ENCODE measurements at places on chromosomes 1 and 21.

DNA sequence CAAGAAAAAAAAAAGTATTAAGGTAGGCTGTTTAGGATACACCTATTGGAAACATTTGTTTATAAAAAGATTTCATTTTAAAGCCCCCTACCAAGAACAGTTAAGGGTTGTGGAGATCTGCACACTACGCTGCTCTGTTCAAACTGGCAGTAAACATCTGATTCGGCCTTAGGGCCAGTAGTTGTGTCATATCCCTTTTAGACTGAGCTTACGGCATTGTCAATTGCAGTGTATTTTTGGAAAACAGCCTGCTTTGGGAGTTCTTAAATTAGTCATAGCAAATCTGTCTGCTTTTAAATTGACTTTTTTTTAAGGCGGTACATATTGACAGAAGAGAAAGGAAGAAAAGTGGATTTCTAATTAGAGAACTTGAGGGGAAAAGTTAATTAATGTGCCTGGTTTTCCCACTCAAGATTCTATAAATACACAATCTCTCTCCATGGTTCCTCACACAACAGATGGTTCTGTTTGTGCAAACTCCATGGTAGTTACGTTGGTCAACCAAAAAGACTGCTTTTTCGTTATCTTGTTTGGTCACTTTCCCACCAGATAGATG, 1.7 kb upstream of the ELK4 start:
- DNase-seq, result no peak

DNA sequence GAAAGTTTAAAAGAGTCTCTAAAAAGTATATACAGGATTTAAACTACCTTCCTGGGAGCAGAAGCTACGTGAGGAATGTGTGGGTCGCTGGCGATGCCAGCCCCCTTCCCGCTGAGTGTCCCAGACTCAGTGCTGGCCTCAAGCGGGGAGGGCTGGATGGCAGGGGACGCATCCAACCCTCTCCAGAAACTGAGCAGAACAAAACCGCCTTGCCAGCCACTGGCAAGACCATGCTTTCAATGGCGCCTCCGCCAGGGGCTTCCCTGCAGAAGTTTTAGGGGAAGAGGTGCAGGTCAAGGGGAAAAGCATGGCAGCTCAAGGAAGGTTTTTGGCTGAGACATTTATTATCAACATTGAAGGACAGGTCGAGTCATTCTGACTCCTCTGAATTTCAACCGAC, 26.1 kb downstream of the NADK start:
- DNase-seq, result no peak

DNA sequence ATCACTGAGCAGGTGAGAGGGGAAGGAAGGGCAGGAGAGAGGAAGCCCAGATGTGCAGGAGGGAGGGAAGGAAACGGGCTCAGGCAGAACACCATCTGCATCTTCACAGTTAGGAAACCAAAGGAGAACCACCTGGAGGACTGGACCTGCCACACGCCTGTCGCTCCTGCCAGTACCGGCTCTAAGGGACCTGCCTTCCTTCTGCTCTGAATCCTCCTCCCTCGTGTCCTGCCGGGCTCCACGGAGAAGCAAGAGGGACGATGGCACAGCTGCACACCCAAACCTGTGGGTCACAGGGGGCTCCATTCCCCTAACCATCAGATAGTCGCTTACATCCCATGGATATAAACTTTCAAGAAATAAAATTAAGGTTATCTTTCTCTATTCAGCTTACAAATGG, 56.1 kb downstream of the TOR1AIP2 start:
- no peak for DNase-seq

GRCh38 chr1:225565847-225566246, 87.1 kb downstream of the ENAH start:
- no peak for DNase-seq

DNA sequence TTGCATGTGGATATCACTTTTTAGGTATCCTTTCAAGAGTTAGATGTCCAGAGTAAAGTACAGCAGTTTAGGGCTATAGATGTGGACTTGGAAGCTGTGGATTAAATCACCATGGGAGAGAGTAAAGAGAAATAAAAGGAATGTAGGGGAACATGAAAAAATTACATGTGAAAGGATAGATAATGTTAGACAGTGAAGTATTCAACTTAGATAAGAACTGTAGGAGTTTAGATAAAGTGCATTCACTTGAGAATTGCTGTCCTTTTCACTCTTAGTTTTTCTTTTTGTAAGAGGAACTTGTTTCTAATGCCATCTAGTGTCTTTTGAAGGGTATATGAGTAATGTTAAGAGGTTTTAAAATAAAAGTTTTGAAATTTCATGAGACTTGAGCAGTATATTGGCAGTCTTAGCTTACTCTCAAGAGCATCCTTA, 40.1 kb downstream of the MAST2 start:
- DNase-seq, result no peak
